ENCODE measurements at places on chromosomes 13 and 19.

- DNase-seq, result no peak
These were observed 67.7 kb downstream of the DCT start for GRCh38 chr13:94411747-94412146.

DNA sequence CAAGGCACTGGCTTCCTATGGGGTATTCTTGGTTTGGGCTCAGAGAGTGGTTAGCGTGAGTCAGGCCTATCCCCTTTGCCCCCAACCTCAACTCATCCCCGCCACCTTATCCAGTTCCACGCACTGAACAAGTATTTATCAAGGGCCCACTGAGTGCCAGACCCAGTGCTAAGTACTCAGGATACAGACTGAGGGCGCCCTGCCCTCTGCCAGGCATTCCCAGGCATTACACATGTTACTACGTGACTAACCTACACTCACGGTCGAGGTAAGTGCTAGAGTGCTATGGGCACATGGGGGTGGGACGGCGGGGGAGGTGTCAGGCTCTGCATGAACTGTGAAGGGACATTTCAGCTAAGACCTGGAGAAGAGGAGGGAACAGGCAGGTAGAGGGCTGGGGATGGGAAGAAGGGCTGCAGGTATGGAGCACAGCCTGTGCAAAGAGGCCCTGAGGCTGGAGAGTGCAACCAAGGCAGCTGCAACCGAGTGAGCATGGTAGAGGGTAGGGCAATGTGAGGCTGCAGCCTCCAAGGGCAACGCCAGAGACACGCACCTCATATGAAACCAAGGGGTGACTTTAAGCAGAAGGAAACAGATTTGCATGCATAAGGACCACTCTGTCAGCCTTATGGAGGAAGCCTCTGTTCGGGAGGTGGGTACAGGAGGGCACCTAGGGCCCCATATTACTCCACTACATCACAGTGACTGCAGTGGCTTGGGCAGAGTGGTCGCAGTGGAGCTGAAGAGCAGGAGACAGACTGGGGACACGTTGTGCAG, 22.5 kb downstream of the DHRS12 start:
- no peak for DNase-seq

DNA sequence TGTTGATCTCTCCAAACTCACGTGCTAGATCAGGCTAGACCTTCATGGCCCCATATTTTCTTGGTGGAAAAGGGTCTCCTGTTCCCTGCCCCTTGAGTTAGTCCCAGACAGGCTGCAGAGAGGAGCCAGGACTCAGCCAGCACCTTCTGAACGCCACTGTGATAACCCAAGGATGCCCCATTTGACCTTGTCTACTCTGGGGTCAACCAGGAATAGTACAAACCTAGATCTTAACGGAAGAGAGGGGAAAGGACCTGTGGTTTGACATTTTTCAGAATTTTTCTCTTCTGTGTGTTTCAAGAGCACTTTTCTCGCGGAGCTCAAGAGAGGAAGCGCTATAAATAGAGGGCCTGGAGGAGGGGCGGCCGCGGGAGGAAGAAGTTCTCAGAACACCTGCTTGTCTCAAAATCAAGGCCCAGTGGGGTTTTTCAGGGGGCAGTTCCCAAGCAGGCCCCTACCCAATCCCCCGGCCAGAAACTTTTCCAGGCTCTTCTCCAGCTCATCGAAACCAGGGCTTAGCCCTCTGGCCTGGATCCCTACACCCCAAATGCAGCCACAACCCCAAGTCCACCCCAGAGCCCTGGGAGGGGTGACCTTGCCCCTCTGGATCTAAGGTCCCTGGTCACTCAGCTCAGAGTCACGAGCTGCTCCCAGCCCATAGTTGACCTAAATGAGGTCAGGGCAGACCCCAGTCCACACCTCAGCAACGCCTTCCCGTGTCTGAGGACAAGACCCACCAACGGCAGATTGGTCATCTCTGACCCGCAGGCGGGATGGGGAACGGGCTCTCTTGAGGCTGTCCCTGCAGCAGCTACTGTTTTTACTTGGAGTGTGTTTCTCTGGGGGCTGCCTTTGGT, 75.6 kb upstream of the TM9SF2 start:
- peak; percentile 66 for DNase-seq

GRCh38 chr13:51895906-51896888, 34.4 kb downstream of the CCDC70 start:
- DNase-seq, result peak; percentile 31

DNA sequence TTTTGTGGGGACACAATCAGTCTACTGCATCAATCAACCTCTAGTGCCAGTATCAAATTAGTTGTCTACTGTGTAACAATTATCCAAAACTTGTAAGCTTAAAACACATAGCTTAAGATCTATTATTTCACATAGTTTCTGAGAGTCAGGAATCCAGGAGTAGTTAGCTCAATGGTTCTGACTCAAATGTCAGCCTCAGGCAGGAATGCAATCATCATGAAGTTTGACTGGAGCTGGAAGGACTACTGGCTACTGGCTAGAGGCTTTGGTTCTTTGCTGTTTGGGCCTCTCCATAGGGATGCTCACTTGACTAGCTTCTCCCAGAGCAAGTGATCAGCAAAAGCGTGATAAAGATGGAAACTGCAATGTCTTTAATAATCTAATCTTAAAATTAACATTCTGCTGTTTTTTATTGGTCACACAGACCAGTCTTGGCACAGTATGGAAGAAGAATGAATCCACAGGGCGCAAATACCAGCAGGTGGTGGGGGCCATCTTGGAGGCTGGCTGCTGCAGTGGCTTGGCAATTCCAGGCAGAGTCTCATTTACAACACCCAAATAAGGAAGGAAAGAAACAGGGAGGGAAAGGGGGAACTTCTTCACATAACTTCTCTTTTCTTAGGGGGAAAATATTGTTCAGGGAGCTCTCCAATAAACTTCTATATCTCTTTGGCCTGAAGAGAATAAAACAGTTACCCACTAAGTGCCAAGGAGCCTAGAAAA, 15.7 kb downstream of the CAB39L start:
- no peak for DNase-seq

DNA sequence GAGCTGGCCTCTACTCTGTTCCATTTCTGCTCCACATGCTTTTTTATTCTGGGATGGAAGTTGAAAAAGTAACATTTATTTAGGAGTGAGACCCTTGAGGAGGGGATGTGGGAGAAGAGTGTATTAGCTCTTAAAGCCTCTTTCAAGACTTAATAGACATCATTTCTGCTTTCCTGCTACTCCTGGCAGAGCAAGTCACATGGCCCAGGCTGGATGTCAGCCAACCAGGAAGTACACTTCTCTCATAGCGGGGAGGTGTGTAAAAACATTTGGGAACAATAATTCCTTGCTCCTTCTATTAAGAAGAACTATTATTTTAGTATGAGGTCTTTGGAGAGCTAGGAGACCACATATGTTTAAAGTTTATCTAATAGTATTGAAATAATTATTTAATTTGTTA, 40.6 kb upstream of the FAM216B start:
- no peak for DNase-seq

GRCh38 chr13:60417734-60418133, 20.7 kb downstream of the TDRD3 start:
- DNase-seq, result no peak

- DNase-seq, result no peak
These were observed 48.6 kb downstream of the SCEL start for GRCh38 chr13:77584106-77584505.

DNA sequence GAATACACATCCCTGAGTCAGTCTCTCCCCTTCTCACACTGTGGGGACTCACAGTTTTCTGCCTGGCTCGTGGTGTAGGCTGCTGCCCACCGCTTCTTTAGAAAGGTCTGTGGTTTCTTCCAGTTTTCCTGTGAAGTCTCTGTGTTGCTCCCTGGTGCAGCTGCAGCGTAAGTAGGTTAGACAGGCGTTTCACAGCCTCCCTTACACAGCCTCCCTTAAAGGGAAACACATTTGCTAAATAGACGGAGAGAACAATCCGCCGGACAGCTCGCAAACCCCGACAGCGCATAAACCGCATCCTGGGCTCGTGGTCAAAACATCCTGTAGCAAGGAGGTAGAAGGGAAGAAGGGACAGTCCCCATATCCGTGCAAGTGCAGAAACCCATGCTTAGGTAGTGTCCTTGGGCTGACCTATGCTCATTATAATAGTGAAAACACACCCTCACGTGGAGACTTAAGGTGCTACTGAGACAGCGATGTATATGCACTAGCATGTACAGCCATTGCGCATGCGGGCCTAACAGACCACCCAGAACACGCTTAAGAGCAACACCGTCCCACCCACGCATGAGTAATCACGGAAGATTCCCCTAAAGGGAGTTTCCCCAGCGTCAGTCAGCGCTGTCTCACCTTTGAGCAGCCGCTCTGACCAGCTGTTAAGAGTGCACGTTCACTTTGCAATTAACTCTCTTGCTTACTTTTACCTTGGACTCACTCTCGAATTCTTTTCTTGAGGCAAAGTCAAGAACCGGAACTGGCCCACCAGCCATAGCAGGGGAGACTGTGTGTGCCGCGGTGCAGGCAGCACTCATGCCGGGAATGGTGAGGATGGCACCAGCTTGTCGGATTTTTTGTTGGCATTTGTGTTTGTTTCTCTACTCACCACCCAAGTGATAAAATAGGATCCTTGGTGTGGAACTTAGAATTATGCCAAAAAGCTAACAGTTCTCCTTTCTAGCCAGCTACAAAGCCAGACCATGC, 16.6 kb downstream of the SIGLEC8 start:
- DNase-seq, result no peak

GRCh38 chr19:52335768-52336116, 301 bp upstream of the ZNF610 start:
- DNase-seq, result no peak

DNA sequence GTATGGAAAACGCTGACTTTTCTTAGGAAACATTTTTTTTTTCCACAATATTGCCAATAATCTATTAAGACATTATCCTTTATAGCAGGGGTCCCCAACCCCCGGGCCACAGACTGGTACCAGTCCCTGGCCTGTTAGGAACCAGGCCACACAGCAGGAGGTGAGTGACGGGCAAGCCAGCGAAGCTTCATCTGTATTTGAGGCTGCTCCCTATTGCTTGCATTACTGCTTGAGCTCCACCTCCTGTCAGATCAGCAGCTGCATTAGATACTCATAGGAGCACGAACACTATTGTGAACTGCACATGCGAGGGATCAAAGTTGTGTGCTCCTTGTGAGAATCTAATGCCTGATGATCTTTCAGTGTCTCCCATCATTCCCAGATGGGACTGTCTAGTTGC, 793.7 kb downstream of the SLITRK5 start:
- no peak for DNase-seq

- DNase-seq, result no peak
These were observed 17.4 kb upstream of the SDHAF1 start for GRCh38 chr19:35977446-35978222.

DNA sequence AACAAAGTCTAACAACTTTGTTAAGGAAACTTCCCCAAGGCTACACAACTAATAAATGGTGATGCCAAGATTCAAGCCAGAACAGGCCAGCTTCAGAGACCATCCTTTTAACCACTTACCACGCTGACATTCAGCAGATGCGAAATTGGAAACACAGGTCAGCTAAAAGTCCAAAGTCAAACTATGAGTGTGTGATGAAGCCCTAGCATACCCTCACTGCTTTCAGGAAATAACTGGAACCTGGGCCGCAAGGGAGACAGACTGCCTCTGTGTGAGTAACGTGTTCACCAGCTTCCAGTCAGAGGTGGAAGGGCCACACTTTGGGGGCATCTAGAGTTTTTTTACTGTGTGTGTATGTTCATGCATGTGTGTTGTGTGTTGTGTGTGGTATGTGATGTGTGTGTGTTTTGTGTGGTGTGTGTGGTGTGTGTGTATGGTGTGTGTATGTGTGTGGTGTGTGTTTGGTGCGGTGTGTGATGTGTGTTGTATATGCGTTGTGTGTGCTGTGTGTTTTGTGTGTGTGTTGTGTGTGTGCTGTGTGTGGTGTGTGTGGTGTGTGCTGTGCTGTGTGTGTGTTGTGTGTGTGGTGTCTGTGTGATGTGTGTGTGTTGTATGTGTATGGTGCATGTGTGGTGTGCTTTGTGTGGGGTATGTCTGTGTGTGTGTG, 12.5 kb upstream of the PDX1 start:
- DNase-seq, result no peak

- no peak for DNase-seq
These were observed 66.1 kb downstream of the FGF9 start for GRCh38 chr13:21736926-21737325.

- DNase-seq, result no peak
These were observed 11.7 kb downstream of the MKNK2 start for GRCh38 chr19:2039089-2039958.

- DNase-seq, result no peak
These were observed 6.8 kb downstream of the FRY start for GRCh38 chr13:32038343-32038742.

DNA sequence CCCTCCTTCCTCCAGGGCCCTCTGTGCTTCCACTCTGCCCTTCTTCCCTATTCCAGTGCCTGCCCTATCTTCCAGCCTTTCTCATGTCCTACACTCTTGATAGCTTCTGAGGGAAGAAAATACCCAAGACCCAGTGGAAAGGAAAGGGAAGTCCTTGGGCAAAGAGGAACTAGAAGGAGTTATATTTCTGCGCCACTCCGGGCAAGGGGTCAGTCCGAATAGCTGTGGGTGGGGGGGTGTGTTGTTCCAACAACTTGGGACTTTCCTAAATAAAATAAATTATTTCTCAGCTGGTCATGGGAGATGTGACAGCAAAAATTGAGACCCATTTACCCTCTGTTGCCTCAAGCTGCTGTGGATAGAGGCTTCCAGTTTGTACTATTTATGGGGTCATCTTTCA, 23.2 kb downstream of the CABP5 start:
- DNase-seq, result no peak

- DNase-seq, result no peak
These were observed 145.7 kb upstream of the FBXL3 start for GRCh38 chr13:77172650-77173049.
